NCI-H446 treated with DMSO at 0.1 percent for 48 hours (cell line): ENCODE measurements at places on chromosomes 1 and 21.

GRCh38 chr1:20446796-20447195, 39.2 kb downstream of the CAMK2N1 start:
- no peak for DNase-seq

GRCh38 chr1:19044471-19044870, 88.0 kb upstream of the IFFO2 start:
- DNase-seq = no peak

- peak; percentile 93 for DNase-seq
These were observed 4.9 kb upstream of the PODN start for GRCh38 chr1:53057127-53057526.

DNA sequence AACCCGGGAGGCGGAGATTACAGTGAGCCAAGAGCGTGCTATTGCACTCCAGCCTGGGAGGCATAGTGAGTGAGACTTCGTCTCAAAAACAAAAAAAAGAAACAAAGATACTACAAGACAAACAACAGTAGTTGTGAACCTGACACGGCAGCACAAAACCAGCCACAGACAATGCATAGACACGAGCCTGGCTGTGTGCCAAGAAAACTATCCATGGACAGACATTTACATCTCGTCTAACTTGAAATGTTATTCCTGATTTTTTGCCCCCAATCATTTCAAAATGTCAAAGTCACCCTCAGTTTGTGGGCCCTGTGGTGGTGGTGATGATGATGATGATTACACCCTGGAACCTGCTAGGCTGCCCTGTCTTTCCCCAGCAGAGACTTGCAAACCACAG, 6.3 kb downstream of the KLHL21 start:
- no peak for DNase-seq

DNA sequence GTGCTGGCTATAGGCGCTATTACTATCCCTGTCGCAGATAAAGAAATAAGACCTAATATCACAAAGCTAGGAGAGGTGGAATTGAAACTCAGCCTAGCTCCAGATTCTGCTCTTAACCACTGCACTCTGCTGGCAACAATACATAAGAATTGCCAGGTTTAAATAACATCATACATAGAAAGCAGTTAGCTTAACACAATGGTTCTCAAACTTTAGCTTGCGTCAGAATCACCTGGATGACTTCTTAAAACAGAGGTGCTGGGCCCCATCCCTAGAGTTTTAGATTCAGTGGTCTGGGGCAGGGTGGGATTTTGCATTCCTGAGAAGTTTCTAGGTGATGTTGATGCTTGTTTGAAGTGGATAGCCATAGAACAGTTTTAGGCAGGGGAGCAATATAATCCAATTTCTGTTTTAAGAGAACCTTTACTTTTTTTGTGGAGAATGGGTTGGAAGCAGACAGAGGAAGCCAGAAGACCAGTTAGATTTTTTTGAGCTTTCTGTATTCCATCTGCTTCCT, 1.1 kb upstream of the POMGNT1 start:
- no peak for DNase-seq

DNA sequence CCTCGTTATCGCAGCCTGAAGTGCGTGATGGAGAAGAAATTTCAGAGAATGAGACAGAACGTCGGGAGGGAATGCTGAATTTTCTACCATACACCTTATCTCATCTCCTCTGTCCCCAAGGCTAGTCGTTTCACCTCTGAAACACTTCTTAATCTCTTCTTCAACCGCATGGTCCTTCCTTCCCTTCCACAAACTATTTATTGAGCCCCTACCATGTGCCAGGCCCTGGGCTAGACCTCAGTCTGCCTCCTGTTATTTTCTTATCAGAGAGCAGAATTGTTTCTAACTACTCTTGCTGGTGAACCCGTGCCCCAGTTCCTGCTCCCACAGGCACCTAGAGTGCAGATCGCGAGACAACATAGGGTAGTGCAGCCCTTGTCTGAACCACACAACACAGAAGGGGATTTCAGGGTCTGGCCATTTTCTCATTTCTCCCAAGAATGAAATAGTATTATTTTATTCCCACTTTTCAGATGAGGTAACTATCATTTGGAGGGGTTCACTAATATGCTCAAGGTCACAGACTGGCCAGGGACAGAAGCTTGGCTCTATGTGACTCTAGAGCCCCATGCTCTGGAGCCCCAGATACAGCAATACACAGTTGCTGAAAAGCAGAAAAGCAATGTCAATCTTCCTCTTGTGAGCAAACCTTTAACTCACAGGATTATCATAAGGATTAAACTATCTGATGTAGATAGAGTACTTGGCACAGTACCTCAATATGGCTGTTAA, 598 bp upstream of the ADIPOR1 start:
- DNase-seq = no peak

DNA sequence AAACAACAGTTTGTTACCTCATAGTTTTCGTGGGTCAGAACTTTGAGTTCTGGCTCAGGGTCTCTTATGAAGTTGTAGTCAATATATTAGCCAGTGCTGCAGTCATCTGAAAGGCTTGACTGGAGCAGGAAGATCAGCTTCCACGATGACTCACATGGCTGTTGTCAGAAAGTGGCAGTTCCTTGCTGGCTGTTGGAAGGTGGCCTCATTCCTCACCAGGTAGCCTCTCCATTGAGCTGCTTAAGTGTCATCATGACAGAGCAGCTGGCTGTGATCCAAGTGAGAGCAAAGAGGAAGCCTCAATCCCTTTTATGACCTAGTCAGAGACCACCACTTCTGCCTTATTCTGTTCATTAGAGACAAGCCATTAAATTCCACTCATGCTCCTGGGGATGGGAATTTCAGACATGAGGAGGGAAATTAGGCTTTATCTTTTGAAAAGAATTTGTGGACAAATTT, 5.6 kb downstream of the OSBPL9 start:
- DNase-seq = no peak

- no peak for DNase-seq
These were observed 35.8 kb downstream of the HLX start for GRCh38 chr1:220915117-220915440.

GRCh38 chr1:10186331-10187025, 23.9 kb upstream of the KIF1B start:
- DNase-seq = no peak

GRCh38 chr1:182329471-182329870, 62.1 kb downstream of the GLUL start:
- DNase-seq = no peak

GRCh38 chr1:54945393-54945936, 35.0 kb upstream of the TMEM61 start:
- no peak for DNase-seq

DNA sequence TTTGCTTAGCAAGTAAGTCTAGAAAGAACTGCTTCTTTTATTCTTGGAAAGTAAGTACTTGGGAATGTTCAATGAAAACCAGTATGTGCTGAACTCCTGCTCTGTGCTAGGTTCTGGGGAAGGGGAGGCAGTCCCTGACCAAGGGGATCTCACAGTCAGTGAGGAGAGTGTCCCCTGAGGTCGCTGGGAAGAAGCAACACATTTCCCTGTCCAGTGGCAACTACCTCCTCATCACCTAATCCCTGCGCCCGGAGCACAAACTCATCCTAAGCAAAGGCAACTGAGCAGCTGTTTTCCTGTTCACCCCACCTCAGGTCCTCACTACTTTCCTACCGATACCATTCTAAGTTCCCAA, 61.7 kb upstream of the ANGPTL1 start:
- no peak for DNase-seq

- DNase-seq = no peak
These were observed 8.0 kb upstream of the DISP3 start for GRCh38 chr1:11470912-11471311.

- DNase-seq = no peak
These were observed 106.9 kb downstream of the ZNF281 start for GRCh38 chr1:200302921-200303290.

GRCh38 chr1:72557446-72558049, 275.2 kb upstream of the NEGR1 start:
- no peak for DNase-seq

DNA sequence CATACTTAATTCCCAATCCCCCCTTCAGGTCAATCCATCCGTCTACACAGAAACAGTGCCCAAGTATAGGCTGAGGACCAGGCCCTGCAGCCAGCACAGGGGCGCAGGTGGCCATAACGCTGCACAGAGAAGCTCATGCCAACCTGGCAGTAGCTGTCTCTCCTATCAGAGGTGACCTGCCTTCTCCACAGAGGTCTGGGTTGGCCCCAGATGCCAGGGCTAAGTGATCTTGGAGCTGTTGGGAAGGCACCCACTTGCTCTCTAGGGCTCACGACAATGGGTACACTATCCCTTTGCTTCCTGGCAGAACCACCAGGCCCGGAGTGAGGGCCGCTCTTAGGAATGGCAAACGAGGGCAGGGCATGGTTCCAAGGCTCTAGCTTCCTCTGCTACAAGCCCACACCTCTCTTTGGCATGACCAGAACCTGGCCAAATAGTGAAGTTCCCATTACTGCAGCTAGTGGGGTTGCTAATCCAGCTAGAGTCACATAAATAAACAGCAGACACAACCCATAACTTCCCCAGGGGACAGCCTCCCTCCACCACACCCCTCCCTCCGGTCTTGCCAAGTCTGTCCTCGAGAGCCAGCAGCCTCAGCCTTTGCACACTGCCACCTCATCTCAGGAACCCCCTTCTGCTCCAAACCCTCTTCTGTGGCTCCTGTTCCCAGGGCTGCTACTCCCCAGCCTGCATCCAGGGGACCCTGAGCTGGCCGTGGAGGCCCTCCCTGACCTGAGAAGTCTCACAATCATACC, 113.0 kb downstream of the GLIS1 start:
- DNase-seq = peak; percentile 93

DNA sequence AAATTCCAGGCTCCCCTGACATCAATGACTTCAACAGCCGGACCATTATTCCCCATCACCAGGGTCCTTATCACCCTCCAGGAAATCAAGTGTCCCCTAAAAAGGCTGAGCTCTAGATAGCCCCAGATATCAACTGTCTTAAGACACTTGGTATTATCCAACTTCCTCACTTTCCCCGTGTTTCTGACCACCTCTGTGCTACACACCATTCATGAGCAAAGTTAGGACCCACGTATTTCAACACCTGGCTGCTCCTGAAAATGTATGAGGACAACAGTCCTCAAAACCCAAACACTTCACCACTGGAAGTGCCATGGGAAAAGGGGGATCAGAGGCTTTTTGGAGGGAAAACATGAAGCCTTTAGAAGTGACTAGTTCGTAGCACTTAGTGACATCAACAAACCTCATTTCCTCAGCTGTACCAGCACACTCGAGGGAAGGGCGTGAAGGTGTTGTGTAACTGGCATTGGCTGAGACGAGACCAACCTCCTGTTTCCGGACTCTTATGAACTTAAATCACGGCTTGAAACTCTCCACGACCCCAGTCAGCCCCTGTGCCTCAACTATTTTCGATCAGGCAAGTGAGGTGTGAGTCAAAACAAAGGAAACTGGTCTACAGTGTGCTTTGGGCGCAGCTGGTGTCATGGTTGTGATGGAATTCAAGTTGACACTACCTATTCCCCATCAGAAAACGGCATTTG, 4.1 kb upstream of the CHD5 start:
- DNase-seq = no peak

GRCh38 chr1:36884029-36884701, 150.2 kb downstream of the GRIK3 start:
- DNase-seq = no peak

DNA sequence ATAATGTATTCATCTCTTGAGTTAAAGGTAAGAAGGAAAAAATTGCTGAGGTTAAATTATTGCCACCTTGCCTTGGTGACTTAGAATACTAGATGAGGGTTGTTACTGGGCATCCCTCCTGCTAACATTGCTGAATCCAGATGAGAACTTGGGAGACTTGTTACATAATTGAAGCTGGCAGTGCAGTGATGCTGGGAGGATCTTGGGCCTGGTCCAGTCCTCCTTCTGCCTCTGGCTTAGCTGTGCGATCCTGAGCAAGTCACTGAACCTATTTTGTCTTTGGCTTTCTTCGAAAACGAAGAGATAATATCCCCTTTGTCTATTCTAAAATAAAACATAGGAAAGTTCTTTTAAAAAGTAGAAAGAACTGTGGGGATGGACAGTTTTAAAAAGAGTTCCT, 244.9 kb upstream of the NRIP1 start:
- no peak for DNase-seq

DNA sequence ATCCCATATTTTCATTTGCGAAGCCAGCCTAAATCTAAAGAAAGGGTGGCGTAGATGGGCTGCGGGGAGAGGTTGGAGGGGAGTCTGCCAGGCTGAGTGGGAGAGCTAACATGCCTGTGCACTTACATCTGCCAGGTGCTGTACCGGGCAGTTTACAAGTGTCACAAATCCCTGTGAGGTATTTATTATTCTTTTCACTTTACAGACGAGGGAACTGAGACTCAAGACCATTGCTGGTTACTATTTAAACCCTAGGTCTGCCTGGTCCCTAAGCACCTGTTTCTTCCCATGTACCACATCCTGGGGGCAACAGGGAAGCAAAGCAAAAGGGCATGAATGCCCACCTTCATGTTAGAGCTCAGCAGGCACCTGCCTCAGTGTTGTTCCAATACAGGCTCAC, 19.4 kb upstream of the EFNA1 start:
- DNase-seq = no peak

GRCh38 chr1:818618-819291, 105.0 kb upstream of the SAMD11 start:
- DNase-seq = no peak

DNA sequence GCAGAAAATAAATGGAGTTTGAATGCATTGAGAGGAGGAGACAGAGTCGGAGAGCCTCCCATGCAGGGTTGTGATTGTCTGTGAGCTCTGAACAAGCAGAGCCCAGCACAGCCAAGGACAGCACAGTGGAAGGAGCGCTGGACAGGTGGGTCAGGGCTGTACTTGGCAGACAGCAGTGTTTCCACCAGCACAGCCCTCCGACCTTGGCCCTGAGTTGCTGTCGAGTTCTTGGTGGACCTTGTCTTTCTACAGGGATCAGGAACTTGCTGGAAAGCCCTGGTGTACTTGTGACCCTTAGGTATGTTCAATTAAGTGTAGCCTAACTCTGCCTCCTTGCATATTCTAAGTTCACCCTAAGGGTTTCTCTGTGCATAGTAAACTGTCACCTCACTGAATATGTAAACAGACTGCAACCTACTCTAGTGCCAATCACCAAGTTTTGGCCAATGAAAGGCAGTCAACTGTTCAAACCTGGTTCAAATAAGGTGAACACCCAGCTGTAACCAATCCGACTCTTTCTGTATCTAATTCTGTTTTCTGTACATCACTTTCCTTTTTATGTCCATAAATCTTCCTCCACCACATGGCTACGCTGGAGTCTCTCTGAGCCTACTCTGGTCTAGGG, 86.6 kb upstream of the SLC25A33 start:
- DNase-seq = no peak
